Left colon (tissue), 2 donors: ENCODE measurements at places on chromosomes 3 and 15. TPM values are rescaled to one million over a fixed set of nuclear protein-coding genes. Genes with fewer than 3 reads are reported as not detected.

KATNBL1 gene
- 41.4 TPM for total RNA-seq

FRMD5 gene
- total RNA-seq = 2.0 TPM

- DNase-seq = no peak
Measured at GRCh38 chr3:170442947-170443346, 24.3 kb downstream of the CLDN11 start.

- no peak for DNase-seq
Measured at GRCh38 chr3:22621205-22621809, 581.8 kb upstream of the UBE2E2 start.
